M059J (cell line): ENCODE measurements at places on chromosomes 1 and 21. TPM values are rescaled to one million over a fixed set of nuclear protein-coding genes. Genes with fewer than 3 reads are reported as not detected.

LIN28A gene
- not detected in 2 replicates for total RNA-seq

GFI1 gene
- total RNA-seq, result 2.0 and 2.3 TPM in 2 replicates

LCE3A gene
- total RNA-seq, result not detected in 2 replicates

ATAD3C gene
- not detected in 2 replicates for total RNA-seq

LCE2A gene
- not detected in 2 replicates for total RNA-seq

CCDC28B gene
- 8.8 and 9.4 TPM in 2 replicates for total RNA-seq

TRIM45 gene
- total RNA-seq, result 1.5 and 4.2 TPM in 2 replicates

CCDC27 gene
- not detected in 2 replicates for total RNA-seq

SLAMF8 gene
- total RNA-seq, result 0.05 and 0.25 TPM in 2 replicates

MYOM3 gene
- total RNA-seq, result 0.02 and 0.32 TPM in 2 replicates

CYB561D1 gene
- 6.6 and 8.0 TPM in 2 replicates for total RNA-seq

OR2L13 gene
- total RNA-seq, result not detected in 2 replicates

IQGAP3 gene
- 23.7 and 40.5 TPM in 2 replicates for total RNA-seq

COL8A2 gene
- 1.7 and 2.2 TPM in 2 replicates for total RNA-seq

SPTA1 gene
- 0.02 and 0.30 TPM in 2 replicates for total RNA-seq

CFAP141 gene
- not detected in 2 replicates for total RNA-seq

TSHB gene
- not detected in 2 replicates for total RNA-seq
